Activated CD4-positive, alpha-beta T cell treated with anti-CD3 and anti-CD28 coated beads, Interleukin-2, amount 50 U/mL, for 4 hours (primary cell): ENCODE measurements at places on chromosomes 1 and 21.

DNA sequence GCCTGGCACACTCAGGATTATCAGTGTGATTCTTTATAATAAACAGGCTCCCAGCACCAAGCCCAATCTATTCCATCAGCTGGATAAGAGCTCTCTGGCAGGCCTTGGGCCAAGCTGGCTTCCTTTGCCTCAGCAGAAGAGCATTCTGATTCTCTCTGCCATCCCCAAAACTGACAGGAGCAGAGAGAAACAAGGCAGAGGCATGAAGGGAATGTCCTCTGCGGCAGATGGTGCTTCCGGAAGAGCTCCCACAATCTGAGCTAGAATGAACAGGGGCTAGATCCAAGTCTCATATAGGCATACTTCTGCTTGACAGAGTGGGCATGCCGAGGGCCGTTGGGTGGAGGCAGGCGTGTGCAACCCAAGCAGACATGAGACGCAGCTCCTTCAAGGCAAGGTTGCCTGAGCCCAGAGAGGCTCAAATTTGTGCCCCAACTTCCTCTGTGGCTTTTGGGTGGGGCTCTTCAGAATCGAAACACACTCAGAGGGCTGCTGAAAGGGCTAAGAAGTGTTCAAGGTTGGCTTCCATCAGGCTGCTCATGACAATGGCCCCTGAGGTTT lies 4.0 kb downstream of the CAPN2 start:
- no peak for DNase-seq

GRCh38 chr1:72284084-72284347 lies 1.7 kb upstream of the NEGR1 start:
- no peak for DNase-seq

DNA sequence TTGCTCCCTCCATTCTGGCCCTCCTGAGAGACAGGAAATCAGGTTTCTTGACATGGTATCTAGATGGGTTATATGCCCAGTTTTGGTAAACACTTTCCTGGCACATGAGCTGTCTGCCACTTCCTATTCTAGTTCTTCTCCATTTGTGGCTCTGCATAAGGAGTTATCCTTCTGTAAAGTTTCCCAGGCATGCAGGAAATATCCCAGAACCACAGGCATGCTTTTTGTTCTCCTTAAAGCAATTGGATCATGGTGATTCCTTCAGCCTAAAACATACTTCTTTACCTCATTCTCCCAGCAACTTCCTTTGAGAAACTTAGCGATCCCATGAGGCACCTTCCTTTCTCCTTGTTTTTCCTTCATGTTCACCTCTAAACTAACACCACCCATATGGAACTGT lies 199.8 kb downstream of the CRB1 start:
- no peak for DNase-seq

DNA sequence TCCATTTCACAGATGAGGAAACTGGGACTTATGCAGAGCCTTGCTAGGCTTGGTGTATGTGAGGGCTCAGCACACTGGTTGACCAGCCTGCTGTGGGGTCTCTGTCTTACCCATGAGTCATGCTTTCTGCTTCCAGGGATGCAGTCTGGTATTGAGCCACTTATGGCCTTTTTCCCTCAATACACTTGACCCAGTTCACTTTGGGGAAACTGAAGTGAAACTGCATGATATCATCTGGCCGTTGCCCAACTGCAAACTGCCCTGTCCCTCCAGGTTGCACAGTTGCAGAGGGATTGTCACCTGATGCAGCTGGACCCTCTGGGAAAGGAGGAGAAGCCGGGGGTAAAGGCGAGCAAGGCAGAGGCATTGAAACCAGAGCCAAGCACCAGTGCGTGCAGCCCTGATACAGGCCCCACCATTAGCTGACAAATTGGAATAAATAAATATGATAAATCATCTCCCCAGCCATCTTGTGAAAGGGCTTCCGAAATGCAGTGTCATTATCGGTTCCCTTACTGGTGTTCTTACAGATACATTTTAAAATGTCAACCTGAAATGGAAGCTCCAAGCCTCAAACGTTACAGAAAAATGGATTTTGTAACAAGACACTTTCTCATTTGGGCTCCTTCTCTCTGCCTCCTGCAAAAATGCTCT lies 39.3 kb upstream of the DUSP10 start:
- no peak for DNase-seq

DNA sequence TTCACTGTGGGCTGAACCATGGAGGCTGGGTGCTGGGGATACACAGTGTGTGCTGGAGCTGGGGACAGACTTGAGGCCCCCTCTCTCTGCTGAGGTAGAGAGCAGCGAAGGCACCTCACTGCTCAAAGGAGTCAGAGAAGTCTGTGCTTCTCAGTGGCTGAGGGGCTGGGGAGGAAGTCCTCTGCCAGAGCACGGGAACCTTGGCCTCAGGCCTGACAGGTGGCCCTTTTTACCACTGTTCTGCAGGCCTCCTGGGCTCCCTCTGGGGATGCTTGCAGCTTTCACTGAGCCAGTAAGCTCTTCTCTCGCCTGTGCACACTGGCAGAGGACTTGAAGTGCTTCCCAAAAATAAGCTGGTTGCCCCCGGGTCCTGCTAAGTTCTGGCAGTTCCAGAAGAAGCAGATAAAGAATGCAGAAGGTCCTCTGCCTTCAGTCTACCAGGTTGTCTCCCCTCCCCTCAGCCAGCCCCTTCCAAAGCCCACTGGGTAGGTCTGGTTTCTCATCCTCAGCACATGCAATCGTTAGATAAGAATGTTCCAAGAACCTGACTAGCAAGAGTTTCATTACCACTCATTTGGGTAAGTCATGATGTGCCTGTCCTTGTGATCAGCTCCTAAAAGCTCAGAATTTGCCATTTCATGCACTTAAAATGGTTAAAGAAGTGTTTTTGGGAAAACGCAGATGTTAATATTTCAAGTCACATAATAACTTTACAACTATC lies 53.9 kb downstream of the TENT5C start:
- no peak for DNase-seq

GRCh38 chr1:15825800-15826199 lies 18.4 kb upstream of the UQCRHL start:
- no peak for DNase-seq

DNA sequence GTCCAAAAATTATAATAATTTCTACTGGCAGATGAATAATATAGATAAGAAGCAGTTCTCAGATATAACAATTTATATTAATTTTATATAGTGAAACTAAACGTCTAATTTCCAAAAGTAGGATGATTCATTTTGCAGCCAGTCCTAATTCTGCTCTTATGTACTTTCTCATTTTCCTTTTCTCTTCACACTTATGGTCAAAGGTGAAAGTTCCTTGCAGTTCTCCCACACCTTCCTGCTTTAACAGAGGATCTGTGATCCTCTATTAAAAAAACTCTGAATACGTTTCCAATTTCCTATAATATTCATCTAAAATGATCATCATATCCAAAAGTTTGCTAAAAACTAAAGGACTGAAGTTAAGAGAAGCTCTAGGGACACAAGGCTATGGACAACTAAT lies 78.5 kb downstream of the KIFAP3 start:
- no peak for DNase-seq

GRCh38 chr1:24769656-24770651 lies 24.7 kb downstream of the CLIC4 start:
- no peak for DNase-seq

DNA sequence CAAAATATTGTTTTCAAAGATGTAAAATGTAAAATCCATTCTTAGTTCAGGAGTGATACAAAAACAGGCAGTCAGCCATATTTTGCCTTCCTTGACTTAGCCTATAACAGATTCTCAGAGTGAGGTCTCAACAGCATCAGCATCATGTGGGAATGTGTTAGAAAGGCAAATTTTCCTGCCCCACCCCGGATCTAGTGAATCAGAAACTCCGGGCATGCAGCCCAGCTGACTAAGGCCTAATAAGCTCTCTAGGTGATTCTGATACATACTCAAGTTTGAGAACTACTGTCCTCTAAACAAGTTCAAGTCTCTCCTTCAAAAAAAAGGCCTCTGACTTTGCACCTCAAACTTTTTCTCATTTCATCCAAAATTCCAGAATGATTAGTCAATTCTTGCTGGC lies 46.9 kb upstream of the PRRC2C start:
- DNase-seq = no peak

- DNase-seq = no peak
These were observed 93.9 kb downstream of the NID1 start for GRCh38 chr1:235971020-235971419.
